ENCODE measurements at places on chromosomes 12 and 14. TPM values are rescaled to one million over a fixed set of nuclear protein-coding genes. Genes with fewer than 3 reads are reported as not detected.
A peak's percentile ranks its signal among the peaks of the same experiment; 100 is the strongest.

DNA sequence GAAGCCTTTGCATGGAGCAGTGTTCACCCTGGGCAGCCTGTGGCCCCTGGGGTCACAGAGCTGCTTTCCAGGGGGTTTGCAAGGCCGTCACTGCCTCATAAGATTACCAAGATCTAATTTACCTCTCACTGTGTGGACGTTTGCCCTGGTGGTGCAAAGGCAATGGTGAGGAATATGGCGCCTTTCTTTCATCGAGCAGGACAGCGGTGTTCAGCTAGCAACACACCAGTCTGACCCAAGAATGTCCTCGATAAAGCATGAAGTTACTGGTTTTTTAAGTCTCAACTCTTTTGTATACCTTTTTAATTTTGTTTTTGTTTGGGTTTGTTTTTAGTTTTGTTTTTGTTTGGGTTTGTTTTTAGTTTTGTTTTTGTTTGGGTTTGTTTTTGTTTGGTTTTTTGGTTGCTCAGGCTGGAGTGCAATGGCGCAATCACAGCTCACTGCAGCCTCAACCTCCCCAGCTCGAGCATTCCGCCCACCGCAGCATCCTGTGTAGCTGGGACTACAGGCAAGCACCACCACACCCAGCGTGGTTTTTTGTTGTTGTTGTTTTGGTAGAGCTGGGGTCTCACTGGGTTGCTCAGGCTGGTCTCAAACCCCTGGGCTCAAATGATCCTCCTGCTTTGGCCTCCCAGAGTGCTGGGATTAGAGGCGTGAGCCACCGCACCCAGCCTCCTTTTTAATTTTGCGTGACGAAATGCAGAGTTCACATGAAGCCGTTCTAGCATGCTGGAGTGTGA, 57.9 kb downstream of the PPP2R5C start:
- no peaks in the 10 kb centered on the region for H3K27me3 ChIP-seq
- H3K27ac ChIP-seq = peak overlapping the region; percentile 51
- no peak for DNase-seq

GRCh38 chr14:52051871-52052270, 17.0 kb downstream of the NID2 start:
- no peaks in the 10 kb centered on the region for H3K36me3 ChIP-seq
- no peak for DNase-seq
- H3K27me3 ChIP-seq = no peaks in the 10 kb centered on the region
- H3K4me1 ChIP-seq = peaks cover 65% of the 10 kb centered on the region
- peak overlapping the region; percentile 89 for H3K27ac ChIP-seq

GRCh38 chr12:14188744-14189143, 176.7 kb upstream of the ATF7IP start:
- DNase-seq = no peak
- H3K4me1 ChIP-seq = no peaks in the 10 kb centered on the region
- no peak overlapping the region for H3K27ac ChIP-seq
- no peaks in the 10 kb centered on the region for H3K36me3 ChIP-seq

DNA sequence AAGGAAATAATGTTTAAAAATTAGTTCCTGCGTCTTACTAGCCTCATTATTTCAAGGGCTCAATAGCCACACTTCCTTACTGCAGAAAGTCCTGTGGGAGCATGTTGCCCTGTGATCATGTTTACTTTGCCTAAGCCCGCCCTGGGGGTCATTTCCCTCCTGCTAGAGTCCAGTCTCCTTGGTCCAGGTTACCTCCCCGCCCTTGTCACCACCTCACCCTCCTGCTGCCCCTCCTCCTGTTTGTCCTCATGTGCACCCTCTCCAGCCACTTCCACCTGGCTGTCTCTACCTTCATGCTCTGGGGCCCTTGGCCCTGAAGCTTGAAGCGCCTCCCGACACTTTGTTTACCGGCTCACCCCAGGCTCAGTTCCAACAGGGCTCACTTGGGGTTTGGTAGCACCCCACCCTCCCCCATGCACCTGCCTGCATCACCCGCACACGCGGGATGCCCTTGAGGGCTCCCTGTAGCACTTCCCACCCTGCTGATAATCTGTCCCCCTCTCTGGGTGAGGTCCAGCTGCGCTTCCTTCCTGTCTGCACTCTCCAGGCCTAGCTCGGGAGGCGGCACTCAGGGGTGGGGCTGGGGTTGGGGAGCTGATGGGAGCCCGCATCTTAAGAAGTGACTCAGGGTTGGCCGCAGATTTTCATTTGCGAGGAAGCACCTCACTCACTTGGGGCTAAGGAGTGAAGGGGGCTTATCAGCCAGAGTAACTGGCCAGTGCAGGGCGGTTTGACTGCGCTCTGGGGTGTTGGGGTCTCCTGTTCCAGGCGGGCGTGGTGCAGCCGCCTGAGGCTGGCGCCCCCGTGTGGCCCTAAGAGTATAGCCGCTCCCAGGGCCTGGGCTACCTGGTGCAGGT, 40.1 kb downstream of the SMIM41 start:
- no peak overlapping the region for H3K4me3 ChIP-seq
- H3K27me3 ChIP-seq = no peaks in the 10 kb centered on the region
- no peak for DNase-seq
- H3K36me3 ChIP-seq = no peaks in the 10 kb centered on the region

Gene SERPINA5
- total RNA-seq = not detected

Gene MSI1
- not detected for total RNA-seq

GRCh38 chr12:65565601-65566560, 258.4 kb upstream of the HMGA2 start:
- H3K36me3 ChIP-seq = no peaks in the 10 kb centered on the region
- DNase-seq = no peak
- H3K27me3 ChIP-seq = no peaks in the 10 kb centered on the region
- H3K4me1 ChIP-seq = no peaks in the 10 kb centered on the region

- no peaks in the 10 kb centered on the region for H3K36me3 ChIP-seq
- no peak overlapping the region for H3K4me3 ChIP-seq
- H3K27ac ChIP-seq = peak overlapping the region; percentile 66
- H3K27me3 ChIP-seq = no peaks in the 10 kb centered on the region
Observed at GRCh38 chr14:55532645-55533344, 47.2 kb upstream of the KTN1 start.

All from esophagus squamous epithelium (tissue), 5 donors.